ENCODE measurements at places on chromosomes 13 and 19. TPM values are rescaled to one million over a fixed set of nuclear protein-coding genes. Genes with fewer than 3 reads are reported as not detected.

RFPL4AL1 gene
- total RNA-seq: not detected

GRCh38 chr13:102317593-102317992, 84.3 kb downstream of the FGF14 start:
- no peak for DNase-seq

DNA sequence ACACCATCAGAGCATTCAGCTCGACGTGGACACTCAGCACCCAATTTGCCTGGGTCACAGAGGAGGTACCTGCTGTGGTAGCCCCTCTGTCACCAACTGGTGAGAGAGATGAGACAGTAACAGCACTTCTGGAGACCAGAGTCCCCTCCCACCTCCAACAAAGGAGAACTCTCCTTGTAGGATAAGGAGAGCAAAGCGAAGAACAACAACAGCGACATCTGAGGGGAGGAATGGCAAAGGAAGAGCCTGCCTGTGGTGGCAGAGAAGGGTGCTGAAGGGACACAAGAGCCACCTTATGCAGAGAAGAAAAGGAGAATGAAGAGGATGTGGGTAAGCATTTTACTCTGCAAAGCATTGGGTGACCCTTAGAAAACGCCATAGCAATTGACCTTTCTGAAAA, 167.8 kb downstream of the ABCC4 start:
- no peak for DNase-seq

DNA sequence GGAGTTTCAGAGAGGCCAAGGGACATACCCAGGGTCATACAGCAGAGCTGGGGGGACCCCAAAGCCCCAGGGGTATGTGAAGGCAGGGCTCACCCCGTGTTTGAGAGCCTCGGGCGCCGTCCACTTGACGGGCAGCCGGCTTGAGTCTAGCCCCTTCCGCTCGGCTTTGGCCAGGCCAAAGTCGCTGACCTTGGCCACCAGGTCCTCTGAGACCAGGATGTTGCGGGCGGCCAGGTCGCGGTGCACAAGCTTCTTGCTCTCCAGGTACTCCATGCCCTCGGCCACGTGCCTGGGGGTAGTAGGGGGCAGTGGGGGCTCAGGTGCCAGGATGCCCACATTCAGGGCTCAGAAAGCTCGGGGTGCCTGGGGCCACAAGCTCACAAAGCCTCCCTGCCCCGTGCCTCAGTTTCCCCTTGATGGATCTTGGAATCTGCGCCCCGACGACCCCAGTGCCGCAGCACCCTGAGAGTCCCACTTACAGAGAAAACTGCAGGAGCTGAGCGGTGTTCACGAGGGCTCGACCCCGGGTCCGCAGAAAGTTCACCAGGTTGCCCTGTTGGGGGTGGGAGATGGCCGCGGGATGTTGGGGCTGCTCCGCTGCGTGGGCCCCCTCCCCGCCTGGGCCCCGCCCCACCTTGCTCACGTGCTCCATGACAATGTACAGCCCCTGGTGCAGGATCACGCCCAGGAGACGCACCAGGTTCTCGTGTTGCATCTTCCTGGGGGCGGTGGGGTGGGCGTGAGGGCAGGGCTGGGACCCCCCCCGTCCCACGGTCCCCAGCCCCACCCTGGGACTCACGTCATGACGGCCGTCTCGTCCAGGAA, 7.1 kb downstream of the MATK start:
- peak; percentile 40 for DNase-seq

DNA sequence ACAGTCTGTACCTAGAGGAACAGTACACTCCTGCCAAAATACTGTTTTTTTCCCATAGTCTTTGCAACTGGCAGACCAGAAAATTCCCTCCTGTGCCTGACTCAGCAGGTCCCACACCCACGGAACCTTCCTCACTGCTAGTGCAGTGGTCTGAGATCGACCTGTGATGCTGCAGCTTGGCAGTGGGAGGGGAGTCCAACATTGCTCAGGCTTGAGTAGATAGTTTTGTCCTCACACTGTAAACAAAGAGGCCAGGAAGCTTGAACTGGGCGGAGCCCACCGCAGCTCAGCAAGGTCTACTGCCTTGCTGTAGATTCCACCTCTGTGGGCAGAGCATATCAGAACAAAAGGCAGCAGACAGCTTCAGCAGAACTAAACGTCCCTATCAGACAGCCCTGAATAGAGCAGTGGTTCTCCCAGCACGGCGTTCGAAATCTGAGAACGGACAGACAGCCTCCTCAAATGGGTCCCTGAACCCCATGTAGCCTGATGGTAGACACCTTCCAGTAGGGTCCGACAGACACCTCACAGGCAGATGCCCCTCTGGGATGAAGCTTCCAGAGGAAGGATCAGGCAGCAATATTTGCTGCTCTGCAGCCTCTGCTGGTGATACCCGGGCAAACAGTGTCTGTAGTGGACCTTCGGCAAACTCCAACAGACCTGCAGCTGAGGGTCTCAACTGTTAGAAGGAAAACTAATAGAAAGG, 92.7 kb downstream of the SUCLA2 start:
- no peak for DNase-seq

- no peak for DNase-seq
Observed at GRCh38 chr13:43544011-43544410, 242.8 kb downstream of the ENOX1 start.

GRCh38 chr13:49922301-49922700, 13.8 kb downstream of the SPRYD7 start:
- no peak for DNase-seq

- DNase-seq: no peak
Observed at GRCh38 chr13:76879203-76879882, 6.9 kb downstream of the KCTD12 start.

- DNase-seq: no peak
Observed at GRCh38 chr13:71661921-71662320, 205.1 kb downstream of the DACH1 start.

DNA sequence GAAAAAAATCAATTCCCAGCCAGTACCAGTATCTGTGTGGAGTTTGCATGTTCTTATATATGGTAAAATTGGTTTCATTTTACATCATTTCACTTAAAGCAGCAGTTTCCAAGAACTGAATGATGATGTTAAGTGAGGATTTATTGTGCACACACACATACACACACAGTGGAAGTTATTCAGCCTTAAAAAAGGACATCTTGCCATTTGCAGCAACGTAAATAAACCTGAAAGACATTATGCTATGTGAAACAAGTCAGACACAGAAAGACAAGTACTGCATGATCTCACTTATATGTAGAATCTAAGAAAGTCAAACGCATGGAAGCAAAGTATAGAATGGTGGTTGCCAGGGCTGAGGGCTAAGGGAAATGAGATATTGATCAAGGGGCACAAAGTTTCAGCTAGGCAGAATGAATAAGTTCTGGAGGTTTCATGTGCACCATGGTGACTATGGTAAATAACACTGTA, 5.3 kb downstream of the SIGLECL1 start:
- no peak for DNase-seq

DNA sequence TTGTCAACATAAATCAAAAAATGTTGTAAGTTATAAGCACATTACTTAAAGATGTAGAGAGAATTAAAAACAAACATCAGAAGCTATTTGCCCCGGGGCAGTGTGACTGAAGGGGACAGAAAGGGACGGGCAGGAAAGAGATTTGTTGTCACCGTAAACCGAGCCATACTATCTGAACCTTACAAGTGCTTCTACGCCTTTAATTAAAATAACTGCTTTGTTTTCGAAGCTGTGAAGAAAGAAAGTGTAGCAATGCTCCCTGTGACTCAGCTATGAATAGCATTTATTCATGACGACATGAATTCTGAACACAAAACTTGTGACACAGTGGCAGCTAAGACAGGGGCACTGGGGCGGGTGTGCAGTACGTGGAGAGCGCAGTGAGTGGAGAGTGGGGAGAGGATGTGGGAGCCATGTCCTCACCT, 30.0 kb downstream of the ZNF787 start:
- no peak for DNase-seq
